ENCODE measurements at places on chromosomes 2 and 18.

- no peak for DNase-seq
These were observed 140.9 kb upstream of the RASGRP3 start for GRCh38 chr2:33335516-33335915.

DNA sequence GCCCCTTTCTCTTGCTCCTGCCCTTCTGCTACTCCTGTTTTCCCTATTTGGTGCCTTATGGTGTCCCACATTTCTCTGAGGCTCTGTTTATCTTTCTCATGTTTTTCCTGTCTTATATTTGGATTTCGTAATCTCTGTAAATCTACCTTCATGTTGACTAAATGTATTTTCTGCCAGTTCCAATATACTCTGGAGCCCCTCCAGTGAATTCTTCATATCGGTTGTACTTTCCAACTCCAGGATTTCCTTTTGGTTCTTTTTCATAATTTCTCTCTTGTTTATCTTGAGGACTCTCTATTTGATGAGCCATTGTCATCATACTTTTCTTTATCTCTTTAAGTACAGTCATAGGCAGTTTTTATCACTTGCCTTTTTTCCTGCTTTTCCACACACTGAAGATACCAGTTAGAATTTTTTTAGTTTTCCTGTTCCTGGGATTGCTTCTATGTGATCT lies 19.1 kb downstream of the SCLY start:
- no peak for DNase-seq

- DNase-seq, result no peak
These were observed 158.1 kb upstream of the SPATS2L start for GRCh38 chr2:200148366-200148765.

- no peak for DNase-seq
These were observed 1099.3 kb downstream of the SOCS6 start for GRCh38 chr18:71388148-71388547.

GRCh38 chr18:56934906-56935305 lies 212.0 kb upstream of the BOD1L2 start:
- DNase-seq, result no peak

Measured in inflammatory macrophage treated with lipopolysaccharide for 4 hours (primary cell).